ENCODE measurements at places on chromosomes 16 and 17. TPM values are rescaled to one million over a fixed set of nuclear protein-coding genes. Genes with fewer than 3 reads are reported as not detected.

Gene KRT40
- not detected for total RNA-seq

Gene CRYBA1
- total RNA-seq = not detected

Gene IRX6
- total RNA-seq = not detected

Gene CMTR2
- 28.4 TPM for total RNA-seq

Gene COTL1
- total RNA-seq = 200 TPM

Gene KRTAP4-4
- not detected for total RNA-seq
